ENCODE measurements at places on chromosomes 3 and 15.

DNA sequence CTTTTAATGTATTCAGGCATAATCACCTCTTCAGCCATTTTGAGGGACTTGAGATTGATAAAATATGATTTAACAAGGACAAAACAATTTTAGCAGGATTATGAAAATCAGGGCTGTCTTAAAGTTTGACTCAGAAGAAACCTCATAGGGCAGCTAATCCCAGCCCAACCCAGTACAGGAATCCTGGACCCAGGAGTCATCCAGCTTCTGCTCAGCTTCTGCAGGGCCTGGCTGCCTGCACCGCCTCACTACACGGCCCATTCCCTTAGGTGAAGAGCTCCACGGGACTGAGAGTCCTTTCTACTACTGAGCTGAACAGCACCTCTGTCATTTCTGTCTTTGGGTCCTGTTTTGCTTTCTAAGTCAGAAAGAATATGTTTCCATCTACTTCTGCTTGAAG is 37.5 kb downstream of the ARHGAP31 start:
- no peak for DNase-seq

DNA sequence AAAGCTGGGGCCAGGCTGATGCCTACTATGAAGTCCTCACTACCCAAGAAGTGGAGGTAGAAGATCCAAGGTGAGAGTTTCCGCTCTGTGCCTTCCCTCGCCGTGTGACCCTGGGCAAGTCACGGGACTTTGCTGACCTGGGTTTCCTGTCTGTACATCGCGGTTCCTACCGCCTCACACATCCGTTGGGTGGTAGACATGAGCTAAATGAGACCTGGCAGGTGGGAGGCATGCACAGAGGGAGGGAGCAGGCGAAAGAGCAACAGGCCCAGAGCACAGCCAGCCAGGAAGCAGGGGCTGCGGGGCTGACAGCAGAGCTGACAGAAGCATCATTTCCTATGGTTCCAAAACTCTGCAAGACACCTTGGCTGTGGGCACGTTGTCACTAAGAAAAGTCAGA is 157.3 kb upstream of the BHLHE40 start:
- DNase-seq = no peak

DNA sequence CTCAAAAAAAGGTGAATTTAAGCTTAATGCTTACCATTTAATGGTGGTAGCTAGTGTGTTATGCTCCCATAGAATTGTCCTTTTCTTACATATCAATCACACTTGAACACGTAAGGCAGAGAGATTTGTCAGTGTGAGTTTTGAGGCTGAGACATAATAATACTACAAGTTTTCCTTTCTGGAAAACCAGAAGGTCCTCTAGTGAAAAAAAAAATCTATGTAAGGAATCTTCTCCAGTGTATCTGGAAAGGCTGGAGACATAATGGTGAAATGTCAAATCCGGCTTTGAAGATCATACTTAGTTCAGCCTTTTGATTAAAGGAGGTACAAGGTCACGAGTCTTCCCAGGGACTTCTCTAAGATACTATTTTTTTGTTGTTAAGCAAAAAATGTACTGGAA is 3.4 kb downstream of the TSC22D2 start:
- no peak for DNase-seq

DNA sequence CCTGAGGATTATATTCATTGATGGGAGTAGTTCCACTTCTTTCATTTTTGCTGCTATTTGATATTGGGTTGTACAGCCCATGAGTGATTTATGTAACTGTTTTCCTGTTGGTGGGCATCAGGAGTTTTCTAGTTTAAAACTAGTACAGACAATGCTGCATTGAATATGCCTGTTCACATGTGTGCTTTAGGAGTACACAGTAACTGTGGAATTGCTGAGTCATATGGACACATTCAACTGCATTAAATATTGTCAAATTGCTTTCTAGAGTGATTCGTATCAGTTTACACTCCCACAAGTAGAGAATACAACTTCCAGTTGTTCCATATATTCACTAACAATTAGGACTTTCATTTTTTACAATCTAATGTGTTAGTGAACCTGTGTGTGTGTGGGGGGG is 59.8 kb upstream of the THSD4 start:
- peak; percentile 53 for DNase-seq

DNA sequence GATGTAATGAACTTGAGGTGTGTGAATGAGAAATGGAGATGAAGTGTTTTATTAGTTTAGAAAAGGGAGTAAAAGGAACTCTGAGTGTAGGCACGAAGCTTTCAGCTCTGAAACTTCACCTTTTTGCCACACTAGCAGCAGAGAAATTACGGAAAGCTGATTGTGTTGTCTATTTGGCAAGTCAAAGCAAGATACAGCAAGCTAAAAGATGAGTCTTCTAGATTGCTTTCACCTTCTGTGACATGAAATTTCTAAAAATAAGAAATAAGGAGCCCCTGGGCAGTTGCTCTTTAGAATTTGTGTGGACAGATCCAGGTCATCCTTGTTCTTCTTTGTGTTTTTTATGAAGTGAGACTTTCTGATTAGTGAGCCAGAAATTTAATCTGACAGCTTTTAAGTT is 143.4 kb downstream of the FNDC3B start:
- DNase-seq = no peak

DNA sequence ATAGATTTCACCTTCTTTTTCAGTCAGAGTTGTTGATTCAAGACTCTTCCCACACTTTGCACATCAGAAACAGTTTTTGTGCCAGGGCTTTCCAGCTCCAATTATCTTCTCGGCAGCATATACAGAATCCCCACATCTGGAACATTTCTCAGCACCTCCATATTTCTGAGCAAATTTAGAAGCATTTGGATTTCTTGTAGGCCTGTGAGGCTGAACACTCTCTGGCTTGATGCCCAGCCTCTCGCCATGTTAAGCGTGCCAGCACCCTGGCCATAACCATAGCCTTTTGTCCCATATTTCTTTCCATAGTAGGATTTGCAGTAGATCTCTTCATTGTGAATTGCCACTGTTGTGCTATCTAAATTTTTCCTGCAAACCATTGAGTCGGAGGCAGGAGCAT is 28.3 kb downstream of the CD80 start:
- no peak for DNase-seq

DNA sequence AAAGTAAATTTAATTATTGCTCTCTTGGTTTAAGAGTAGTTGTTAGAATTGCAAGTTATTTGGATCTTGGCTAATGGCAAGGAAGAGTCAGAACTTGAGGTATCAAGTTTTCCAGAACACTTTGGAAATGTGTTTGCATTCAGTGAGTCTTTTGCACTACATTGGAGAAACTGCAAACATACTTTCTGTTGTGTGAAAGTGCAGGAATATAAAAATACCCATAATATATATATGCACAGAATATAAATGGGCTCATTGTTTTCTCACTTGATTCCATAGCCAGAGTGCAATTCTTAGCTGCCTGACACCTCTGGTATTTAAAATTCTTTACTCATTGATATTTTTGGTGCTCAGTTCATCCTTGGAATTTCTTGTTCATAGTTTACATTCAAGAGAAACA is 92.9 kb downstream of the HCN4 start:
- no peak for DNase-seq

GRCh38 chr3:30657914-30658313 is 51.5 kb downstream of the TGFBR2 start:
- DNase-seq = no peak

- no peak for DNase-seq
These were observed 278.9 kb downstream of the MECOM start for GRCh38 chr3:169384573-169384972.

DNA sequence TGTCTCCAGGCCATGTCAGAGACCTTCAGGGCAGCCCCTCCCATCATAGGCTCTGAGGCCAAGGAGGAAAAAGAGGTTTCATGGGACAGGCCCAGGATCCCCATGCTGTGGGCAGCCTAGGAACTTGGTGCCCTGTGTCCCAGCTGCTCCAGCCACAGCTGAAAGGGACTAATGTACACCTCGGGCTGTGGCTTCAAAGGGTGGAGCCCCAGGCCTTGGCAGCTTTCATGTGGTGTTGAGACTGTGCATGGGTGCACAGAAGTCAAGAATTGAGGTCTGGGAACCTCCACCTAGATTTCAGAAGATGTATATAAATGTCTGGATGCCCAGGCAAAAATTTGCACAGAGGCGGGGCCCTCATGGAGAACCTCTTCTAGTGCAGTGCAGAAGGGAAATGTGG is 6.6 kb upstream of the SSR3 start:
- DNase-seq = no peak

DNA sequence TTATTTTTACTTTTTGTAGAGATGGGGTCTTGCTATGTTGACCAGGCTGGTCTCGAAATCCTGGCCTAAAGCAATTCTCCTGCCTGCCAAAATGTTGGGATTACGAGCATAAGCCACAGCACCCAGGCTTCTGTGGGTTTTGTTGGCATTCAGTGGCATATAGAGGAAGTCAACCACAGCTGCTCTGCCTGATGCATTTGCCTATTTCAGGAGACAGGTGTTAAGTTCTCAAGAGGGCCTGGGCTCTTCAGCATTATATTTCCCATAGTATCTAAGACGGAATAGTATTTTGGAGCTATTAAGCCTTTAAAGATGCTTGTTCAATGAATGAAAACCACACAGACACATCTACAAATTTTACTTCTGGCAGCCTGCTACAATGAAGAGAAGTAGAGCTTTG is 73.5 kb upstream of the CSPG5 start:
- no peak for DNase-seq
